ENCODE measurements at places on chromosomes 3 and 15.

- DNase-seq = no peak
Observed at GRCh38 chr15:70954733-70955132, 62.1 kb downstream of the LRRC49 start.

DNA sequence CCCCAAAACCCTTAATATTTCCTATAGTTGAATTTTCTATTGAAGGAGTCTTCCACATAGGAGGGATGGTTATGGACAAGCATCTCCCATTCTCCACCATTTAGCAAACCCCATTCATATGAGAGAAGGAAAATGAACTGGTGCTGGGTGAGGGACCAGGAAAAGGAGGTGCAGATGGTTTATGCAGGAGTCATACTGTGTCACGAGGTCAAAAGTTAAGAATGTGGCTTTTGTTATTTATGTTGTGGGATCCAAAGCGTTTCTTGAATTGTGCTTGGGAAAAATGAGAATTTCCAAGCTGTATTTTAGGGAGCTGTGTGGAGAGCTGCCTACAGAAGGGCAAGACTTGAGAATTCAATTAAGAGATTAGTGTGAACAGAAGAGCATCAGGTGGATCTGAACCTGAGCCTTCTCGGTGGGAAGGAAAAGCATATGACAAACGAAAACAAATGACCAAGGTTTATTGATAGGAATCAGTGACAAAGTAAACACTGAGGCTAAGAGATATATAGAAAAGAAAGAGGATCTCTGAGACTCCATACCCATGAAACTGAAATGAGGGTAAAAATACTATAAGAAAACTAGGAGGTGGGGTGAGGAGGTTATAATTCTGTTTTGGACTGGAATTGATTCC, 473.3 kb upstream of the NR2F2 start:
- DNase-seq = no peak

GRCh38 chr15:51004103-51004551, 90.6 kb downstream of the TNFAIP8L3 start:
- peak; percentile 11 for DNase-seq

- DNase-seq = no peak
Observed at GRCh38 chr15:88696254-88696653, 57.4 kb downstream of the ISG20 start.

GRCh38 chr3:168047190-168047795, 48.4 kb downstream of the GOLIM4 start:
- DNase-seq = peak; percentile 92

GRCh38 chr3:69370901-69371301, 15.0 kb downstream of the FRMD4B start:
- DNase-seq = no peak

GRCh38 chr3:184096811-184097383, at the start of gene HTR3E:
Gene HTR3E, plus strand, starts transcription at chr3:184097064. Its CDS starts 466 bp downstream, at chr3:184097530.
- no peak for DNase-seq

DNA sequence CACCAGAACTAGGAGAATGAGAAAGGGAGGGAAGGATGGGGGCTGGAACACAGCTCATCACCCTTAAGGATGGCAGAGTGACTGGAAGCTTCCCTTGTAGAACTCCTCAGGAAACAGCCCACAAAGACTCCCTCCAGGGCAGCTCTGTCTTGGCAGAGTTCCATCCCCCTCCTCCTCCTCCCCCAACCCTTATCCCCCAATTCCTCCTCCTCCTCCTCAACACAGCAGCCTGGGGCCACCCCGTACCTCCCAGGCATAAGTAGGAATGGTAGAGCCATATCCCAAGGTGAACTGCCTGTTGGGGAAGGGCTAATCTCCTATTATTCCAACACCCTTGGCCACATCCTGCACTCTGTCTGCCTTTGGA, 38.8 kb downstream of the ADCY5 start:
- no peak for DNase-seq

DNA sequence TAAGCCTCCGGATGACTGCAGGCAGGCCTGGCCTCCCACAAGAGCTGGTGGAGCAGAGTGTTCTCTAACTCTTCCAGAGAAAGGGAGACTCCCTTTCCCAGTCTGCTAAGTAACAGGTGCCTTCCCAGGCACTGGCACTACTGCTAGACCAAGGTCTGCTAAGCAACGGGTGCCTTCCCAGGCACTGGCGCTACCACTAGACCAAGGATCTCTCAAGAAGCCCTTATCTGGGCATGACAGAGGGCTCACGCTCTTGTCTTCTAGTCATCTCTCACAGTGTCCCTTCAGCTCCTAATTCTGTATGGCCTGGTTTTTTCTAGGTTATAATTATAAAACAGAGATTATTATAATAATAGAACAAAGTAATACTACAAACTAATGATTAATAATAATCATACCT, 27.8 kb downstream of the MYL3 start:
- no peak for DNase-seq

- DNase-seq = no peak
Observed at GRCh38 chr3:179452176-179452564, 900 bp upstream of the GNB4 start.

- DNase-seq = no peak
Observed at GRCh38 chr15:78956937-78957336, 12.1 kb upstream of the CTSH start.

DNA sequence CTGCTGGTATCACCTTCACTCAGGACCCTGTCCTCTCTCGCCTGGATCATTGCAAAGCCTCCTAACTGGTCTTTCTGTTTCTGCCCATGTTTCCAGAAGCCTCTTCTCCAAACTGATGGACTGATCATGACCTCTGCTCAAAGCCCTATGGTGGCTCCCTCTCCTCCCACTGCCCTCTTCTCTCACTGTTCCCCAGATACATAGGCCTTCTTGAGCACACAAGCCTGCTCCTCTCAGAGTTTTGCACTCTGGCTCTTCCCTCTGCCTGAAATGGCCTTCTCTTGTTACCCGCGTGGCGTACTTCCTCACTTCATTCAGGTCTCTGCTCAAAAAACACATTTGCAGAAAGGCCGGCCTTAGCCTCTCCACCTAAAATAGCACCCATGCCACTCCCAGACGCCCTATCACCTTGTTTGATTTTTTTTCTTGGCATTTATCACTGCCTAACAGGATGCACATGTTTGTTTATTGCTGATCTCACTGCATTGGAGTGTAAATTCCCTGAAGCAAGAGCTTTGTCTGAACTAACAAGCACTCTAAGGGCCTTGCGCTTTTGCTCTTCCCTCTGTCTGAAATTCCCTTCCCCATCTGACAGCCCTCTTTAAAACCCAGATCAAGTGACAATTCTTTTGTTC, 1.4 kb upstream of the ETFA start:
- no peak for DNase-seq

DNA sequence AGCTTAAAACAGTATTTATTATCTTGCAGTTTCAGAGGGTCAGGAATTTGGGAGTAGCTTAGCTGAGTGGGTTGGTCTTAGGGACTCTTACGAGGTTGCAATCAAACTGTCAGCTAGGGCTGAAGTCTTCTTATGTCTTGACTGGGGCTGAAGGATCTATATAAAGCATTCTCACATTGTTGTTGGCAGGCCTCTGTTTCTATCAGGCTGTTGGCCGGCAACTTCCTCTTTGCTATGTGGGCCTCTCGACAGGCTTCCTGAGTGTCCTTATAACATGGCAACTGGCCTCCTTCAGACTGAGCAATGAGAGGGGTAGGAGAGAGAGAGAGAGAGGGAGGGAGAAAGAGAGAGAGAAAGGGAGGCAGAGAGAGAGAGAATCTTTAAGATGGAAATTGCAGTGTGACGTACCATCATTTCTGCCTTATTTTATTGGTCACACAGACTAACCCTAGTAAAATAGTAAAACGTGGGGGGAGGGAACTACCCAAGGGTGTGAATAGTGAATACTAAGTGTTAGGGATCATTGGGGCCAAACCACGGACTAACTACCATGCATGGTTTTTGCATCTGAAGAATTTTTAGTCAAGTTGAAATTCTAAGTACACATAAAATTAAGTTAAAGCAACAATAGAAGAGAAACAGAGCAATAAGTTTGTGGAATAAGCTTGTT, 16.1 kb downstream of the FGF7 start:
- DNase-seq = no peak

- peak; percentile 92 for DNase-seq
Observed at GRCh38 chr3:9715764-9716437, 12.3 kb downstream of the CPNE9 start.

DNA sequence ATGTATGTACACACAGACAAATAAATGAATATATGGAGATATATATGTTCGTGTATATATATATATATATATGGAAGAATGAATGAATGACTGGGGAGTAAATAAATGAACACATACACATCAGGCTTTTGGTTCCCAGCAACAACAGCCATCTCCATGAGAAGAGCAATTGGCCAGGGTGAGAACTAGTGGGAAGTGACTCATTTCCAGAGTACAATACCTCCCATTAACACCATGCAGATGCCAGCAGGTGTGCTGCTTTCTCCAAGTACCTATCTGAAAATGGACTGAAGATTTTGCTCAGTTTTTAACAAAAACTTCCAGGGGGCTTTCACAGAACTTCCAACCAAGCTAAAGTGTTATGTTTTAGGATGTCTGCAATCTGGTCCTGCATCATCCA, 179.8 kb upstream of the SLC2A2 start:
- no peak for DNase-seq

- DNase-seq = no peak
Observed at GRCh38 chr3:188861842-188862744, 309.7 kb upstream of the TPRG1 start.

- no peak for DNase-seq
Observed at GRCh38 chr3:129628169-129628522, 21.7 kb upstream of the PLXND1 start.

GRCh38 chr3:12985148-12985547, 88.1 kb downstream of the IQSEC1 start:
- DNase-seq = no peak

GRCh38 chr3:97823046-97824004, 1.5 kb downstream of the CRYBG3 start:
- DNase-seq = peak; percentile 38

DNA sequence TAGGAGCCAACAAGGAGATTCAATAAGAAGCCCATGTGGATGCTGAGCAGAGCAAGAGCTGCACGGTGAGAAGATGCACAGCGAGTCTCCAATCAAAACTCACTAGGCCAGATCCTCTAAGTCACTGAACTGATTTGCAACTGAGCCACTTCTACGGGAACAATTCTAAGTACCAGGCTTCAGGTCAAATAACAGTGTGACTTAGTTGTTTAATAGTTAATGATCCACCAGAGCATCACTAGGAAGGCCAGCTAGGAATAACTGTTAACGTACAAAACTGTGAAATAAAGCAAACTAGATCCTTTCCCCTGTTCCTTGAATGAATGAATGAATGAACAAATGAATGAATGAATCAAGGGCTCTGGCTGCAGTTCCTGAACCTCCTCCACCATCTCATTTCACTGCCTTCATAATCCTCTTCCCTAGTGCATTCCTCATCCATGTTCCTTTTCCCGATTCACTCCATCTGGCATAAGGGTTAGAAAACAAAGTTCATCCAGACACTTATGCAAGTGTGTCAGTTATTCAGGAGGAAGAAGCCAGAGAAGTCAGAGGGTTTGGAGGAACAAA, 59.7 kb downstream of the ATP8B4 start:
- no peak for DNase-seq

GRCh38 chr3:185822221-185823000, 2.4 kb downstream of the IGF2BP2 start:
- DNase-seq = peak; percentile 94

DNA sequence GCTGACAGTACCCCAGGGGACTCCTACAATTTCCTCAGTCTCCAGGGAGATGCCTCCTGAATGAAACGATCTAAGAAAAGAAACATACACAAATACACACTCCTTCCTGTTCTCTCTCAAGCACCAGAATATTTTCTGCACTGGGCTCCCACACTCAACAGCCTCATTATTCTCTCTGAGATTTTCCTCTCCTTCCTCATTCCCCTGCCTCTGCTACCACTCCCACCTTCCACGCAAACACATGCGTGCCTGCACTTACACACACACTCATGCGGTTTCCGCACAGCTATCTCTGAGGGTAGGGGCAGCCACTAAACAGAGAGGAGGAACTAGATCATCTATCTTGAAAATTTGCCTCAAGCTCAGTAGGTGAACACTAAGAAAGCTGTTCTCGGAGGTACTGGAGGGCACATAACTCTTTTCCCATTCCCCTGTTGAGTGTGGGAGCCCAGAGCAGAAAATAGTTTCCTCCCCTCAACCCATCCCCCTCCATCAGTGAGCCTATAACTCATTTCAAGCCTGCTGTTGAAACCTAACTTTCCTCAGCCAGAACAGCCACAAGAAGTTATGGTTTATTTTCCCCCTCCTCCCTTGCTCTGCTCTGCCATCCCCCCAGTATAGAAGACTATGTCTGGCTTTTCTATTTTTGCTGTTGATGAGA, 30.5 kb upstream of the TIPARP start:
- DNase-seq = no peak

DNA sequence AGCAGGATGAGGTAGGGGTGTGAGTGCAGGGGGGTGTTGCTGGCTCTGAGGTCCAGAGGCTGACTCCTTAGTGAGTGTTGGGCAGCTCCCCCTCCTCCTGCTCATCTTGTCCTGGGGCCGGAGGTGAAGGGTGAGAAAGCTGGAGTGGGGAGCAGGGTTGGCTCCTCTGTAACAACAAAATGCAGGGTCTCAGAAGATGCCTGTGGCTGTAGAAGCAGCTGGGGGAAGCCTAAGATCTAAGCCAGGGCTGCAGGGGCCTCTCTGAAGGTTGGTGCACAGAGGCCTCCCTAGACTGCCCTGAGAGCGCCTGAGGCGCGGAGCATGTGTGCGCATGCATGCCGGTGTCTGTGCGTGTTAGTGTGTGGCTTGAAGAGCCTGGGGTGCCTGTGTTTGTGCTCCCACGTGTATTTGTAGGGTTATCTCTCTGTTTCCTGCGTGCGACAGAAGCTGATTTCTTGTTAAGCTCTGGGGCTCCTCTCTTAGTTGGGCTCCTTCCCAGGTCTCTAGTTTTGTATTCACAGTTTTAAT, 5.3 kb upstream of the HDAC11 start:
- no peak for DNase-seq

- DNase-seq = peak; percentile 25
Observed at GRCh38 chr3:121998030-121998580, 23.9 kb downstream of the ILDR1 start.

GRCh38 chr3:108473711-108474110, 36.7 kb downstream of the MYH15 start:
- DNase-seq = no peak

DNA sequence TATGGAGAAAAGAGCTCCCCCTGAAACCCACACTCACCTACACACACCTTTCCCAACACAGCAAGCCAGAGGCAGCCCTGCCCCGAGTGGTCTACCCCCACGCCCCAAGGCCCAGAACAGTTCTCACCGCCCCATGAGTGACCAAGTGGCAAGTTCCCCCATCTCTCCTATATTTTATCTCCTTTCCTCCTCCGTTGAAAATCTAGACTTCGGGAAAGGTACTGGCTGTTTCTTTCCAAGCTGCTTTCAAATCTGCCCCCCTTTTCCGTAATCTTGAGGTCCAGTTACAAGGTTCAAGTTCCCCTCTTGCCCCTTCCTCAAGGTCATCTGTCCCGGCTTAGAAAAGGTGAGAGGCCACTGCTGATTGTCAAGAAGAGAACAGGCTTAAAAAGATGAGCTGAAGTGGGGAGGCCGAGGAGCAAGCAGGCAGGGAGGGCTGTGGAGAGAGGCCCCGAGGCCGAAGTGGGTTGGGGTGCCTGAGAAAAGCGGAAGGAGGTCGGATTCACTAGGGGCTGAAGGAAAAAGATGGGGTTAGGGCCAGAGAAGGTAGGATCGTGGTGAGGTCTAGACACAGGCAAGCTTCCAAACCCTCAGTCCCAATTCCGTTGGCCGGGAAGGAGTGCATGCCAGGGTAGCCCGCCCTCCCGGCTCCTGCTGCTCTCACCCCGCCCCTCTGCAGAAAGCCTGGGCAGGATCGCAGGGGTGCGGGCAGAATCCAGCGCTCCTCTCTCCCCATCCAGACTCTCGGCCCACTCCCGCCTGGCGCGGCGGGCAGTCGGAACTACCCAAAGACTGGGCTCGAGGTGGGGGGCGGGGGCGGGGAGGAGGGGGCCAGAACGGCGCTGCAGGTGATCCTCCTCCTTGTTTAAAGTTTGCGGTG, 1.7 kb downstream of the SEMA5B start:
- DNase-seq = no peak

Measured in RKO (cell line).